Central memory CD4-positive, alpha-beta T cell (primary cell): ENCODE measurements at places on chromosomes 6 and 20.
A peak's percentile ranks its signal among the peaks of the same experiment; 100 is the strongest.

DNA sequence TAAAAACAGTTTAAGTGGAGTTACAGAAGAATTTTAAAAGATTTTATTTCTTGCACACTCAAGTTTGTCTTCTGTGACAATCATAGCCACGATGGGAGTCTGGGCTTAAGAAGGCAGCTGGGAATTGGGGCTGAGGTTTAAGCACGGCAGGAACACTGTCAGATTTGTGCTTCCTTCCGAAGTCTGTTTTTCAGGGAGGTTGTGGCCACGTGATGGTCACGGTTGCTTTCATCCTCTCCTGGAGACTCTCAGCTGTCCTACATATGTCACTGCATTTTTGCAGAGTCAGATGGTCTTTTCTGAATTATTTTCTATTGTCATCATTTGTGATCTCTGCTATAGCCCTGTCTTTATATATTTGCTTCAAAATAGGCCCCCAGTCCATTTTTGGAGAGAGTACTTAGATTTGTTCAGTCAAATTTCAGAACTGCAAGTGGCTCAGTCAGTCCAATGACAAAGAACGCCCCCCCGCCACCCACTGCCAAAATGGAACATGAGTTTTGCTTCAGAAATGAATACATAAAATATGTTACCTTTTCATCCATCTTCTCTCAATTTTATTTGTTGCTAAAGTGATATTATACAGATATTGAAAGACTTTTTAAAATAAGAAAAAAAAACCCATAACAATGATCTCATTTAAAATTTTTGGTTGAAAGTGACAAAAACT, 111.8 kb upstream of the ZFP64 start:
- DNase-seq: no peak

GRCh38 chr20:18443886-18444285, 22.9 kb downstream of the DZANK1 start:
- DNase-seq: no peak

DNA sequence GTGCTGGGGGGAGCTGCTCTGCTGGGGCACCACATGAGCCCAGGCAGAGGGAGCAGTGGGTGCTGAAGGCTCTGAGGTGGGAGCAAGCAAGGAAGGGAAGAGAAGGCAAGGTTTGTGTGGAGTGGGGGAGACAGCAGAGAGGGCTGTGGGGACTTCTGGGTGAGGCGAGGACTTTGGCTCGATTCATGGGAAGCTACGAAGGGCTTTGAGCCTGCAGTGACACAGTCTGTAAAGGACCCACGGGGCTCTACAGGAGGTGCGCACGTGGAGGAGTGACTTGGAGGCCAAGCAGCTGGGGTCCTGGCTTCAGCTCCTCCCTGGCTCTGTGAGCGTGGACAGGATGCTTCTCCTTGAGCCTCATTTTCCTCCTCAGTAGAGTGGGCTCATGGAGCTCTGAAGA, 29.1 kb upstream of the CSNK2A1 start:
- no peak for DNase-seq

GRCh38 chr6:157669747-157670216, 153.3 kb upstream of the SNX9 start:
- DNase-seq: no peak

- no peak for DNase-seq
These were observed 67.8 kb downstream of the HUS1B start for GRCh38 chr6:589090-589489.

GRCh38 chr20:32585011-32585585, at the start of gene NOL4L:
Gene NOL4L (minus strand): TSS chr20:32585333. CDS start chr20:32584890, 443 bp downstream.
- peak; percentile 31 for DNase-seq

- DNase-seq: no peak
These were observed 190.3 kb downstream of the ZDHHC14 start for GRCh38 chr6:157571269-157571668.

GRCh38 chr6:36865835-36866234, 8.8 kb downstream of the PPIL1 start:
- DNase-seq: no peak

DNA sequence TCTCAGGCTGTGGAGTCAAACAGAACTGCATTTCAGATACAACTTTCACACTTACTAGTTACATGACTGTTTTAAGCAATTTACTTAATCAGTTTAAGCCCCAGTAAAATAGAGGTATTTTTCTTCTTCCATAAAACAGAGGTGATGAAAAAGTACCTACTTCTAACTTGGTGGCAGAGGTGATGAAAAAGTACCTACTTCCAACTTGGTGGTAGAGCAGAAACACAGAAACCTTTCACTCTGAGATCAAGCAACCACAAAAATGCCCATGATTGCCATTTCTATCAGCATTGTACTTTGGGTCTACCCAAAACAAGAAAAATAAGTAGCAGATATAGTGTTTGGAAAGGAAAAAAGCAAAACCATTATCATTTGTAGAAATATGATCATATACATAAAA, 148.7 kb downstream of the OPRM1 start:
- no peak for DNase-seq

DNA sequence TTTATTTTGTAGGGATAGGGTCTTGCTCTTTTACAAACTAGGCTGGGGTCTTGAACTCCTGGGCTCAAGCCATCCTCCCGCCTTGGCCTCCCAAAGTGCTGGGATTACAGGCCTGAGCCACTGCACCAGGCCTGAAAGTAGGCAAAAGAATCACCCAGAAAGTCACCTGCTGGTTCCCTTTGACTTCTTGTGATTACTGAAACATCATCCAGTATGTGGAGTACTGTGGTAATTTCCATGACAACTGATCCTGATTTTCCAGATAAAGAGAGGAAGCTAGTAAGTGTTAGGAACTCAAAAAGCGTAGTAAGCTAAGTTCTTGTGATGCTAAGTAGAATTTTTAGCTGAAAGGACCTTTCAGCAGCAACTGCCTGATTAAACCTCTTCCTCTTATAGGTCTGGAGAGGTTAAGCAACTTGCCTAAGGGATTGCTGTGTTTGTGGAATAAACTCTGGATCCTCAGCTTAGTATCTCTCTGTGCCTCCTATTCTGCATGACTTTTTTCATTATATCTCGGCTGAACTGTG, 16.8 kb downstream of the RALY start:
- DNase-seq: no peak

DNA sequence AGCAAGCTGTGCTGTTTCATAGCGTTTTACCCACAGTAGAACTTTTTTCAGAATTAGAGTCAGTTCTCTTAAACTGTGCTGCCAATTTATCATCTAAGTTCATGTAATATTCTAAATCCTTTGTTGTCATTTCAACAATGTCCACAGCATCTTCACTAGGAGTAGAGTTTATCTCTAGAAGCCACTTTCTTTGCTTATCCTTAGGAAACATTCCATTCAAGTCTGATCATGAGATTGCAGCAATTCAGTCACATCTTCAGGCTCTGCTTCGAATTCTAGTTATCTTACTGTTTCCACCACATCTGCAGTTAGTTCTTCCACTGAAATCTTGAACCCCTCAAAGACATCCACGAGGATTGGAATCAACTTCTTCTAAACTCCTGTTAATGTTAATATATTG, 12.5 kb downstream of the CTNNBL1 start:
- no peak for DNase-seq

DNA sequence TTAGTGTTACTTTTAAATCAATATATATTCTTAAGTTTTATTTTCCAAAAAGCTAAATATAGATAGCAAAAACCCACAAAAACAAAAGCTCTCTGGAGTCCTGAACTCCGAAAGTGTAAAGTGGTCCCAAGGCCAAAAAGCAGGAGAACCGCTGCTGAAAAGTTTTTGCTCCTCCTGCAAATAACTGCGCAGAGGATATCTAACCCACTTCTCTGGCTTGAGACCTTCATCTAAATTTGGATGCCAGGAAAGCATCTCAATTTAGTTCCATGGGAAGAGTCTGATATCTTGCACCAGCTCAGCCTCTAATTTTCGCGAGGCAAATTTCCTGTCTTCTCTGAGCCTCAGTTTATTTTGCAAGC, 523 bp downstream of the MRPS10 start:
- no peak for DNase-seq

- DNase-seq: no peak
These were observed 178.8 kb upstream of the AKAP12 start for GRCh38 chr6:151060766-151061531.

GRCh38 chr6:112636650-112637262, 289.6 kb downstream of the RFPL4B start:
- DNase-seq: no peak

- DNase-seq: peak; percentile 41
These were observed 88.0 kb downstream of the SCML4 start for GRCh38 chr6:107735906-107736635.

GRCh38 chr6:70282312-70282918, 20.5 kb downstream of the COL9A1 start:
- DNase-seq: no peak

DNA sequence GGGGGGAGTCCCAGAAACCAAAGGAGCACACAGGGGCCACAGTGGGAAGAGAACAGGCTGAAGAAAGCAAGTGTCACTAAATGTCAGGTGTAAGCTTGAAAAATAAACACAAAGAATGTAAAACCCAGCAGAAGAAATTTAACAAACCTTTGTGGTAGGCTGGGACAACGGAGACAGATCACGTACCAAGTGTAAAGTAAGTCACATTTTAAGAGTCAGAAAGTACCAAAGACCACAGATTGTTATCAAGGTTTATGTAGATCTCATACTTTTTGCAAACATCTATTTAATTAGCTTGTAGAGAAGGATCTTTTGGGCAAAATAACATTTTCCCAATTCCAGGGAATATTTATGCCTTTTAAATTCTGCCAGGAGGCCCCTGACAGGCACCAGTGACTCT, 1.6 kb downstream of the CLIC5 start:
- peak; percentile 55 for DNase-seq

DNA sequence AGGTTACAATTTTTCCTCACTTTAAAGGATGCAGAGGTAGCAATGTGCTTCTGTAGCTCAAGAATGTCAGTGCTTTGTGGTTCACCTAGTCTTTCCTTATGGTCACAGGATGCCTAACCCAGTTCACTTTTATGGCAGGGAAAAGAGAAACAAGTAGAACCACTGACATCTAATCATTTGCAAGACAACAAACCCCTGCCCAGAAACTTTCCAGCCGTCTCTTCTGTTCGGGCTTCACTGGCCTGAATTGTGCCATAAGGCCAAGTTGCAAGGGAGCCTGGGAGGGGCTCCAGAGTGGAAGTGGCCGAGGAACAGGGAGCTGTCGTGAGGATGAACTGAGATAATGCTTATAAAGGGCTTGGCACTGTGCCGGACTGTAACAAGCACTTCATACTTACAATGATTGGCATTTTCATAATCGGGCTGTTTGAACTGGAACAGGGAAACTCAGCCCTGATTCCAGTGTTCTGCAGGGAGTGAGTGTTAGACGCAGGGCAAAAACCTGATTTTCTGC, 212.6 kb downstream of the BCAS1 start:
- DNase-seq: no peak

GRCh38 chr6:140540743-140541142, 1166.3 kb upstream of the CITED2 start:
- no peak for DNase-seq

DNA sequence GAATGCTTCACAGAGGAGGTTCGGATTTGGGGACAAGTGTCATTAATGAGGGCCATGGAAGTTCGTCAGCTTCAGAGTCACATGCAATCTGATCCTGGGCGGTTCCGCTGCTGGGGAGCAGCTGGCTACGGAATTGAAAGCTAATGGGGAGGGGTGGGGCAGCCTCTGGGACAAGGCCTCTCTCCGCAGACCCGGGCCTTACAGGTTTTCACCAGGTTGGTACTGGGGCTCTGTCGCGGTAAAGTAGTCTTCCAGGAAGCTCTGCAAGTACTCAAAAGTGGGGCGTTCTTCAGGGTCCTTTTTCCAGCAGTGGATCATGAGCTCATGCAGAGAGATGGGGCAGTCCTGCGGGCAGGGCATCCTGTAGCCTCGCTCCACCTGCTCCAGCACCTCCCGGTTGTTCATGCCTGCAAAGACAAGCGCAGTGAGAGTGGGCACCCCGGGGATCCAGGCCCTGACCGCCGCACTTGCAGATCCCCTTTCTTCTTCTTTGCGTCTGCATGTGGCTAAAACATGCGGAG, 55.9 kb upstream of the TRAF3IP2 start:
- no peak for DNase-seq

GRCh38 chr20:36991703-36992102, 40.2 kb upstream of the SAMHD1 start:
- no peak for DNase-seq

DNA sequence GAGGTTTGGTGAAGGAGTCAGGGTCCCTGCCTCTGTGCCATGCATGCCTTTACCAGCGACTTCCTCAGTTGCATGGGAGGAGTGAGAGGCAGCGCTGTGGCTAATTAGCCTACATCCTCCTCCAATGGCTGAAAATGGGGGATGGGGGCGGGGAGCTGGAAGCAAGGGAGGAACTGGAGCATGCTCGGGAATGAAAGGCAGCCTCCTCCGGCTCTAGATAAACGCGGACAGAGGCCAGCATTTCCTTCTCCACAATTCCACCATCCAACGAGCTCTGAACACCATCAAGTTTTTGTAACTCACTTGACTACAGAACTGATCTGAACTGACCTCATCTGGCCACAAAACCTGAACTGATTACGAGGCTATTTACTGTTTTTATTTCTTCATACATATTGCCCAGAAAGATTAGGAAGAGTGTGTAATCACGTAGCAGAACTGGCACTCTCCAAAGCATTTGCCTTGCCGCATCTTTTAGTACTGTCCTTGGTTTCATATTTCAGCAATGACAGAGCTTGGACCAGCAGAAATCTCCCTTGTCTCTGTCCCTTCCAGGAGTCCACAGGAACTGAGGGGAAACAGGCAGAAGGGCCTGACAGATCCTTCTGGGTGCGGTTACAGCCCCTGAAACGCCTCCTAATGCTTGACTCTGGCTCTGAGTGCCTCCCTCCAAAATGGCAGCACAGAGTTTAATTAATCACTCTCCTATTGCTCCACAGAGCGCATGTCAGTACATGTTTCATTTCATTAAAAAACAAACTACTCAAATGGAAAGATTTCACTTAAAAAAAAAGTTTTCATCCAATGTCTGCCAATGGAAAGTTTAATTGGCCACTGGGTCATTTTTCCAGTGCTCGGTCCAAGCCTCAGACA, 58.2 kb upstream of the TRAF3IP2 start:
- DNase-seq: no peak

DNA sequence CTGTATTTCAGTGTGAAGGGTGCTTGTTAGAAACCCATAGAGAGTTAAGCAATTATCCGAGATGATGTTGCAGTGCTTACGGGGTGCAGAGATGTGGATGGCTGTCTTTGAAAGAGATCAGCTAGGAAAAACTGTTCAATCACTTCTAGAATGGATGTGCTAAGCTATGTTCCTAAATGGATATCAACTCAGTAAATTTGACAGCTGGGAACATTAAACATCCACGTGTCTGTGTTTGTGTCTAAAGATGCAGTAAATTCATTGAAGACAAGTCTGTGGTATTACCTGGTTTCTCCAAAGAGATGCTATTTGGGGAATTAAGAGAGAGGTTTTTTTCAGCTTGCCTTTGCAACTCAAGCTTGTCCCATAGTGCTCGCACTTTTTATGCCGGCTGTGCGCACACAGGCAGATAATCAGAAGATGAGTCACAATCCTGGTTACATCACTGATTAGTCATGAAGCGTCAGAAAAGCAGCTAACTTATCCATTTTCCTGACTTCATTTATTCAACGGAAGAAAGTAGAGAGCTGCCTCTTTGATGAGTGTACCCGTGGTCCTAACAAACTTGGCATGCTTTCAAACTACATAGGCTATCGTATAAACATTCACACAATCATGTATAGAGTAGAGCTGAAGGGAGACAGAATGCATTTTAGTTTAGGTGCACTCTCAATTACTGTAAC, 691.7 kb upstream of the SLC35B3 start:
- no peak for DNase-seq

GRCh38 chr20:53413186-53413631, 180.4 kb downstream of the ZNF217 start:
- peak; percentile 18 for DNase-seq

- DNase-seq: no peak
These were observed 139.5 kb upstream of the CDH4 start for GRCh38 chr20:61112515-61112914.

- DNase-seq: no peak
These were observed 17.3 kb downstream of the PPP1R3G start for GRCh38 chr6:5102267-5102970.
